ENCODE measurements at places on chromosomes 1 and 21. TPM values are rescaled to one million over a fixed set of nuclear protein-coding genes. Genes with fewer than 3 reads are reported as not detected.
A peak's percentile ranks its signal among the peaks of the same experiment; 100 is the strongest.

DNA sequence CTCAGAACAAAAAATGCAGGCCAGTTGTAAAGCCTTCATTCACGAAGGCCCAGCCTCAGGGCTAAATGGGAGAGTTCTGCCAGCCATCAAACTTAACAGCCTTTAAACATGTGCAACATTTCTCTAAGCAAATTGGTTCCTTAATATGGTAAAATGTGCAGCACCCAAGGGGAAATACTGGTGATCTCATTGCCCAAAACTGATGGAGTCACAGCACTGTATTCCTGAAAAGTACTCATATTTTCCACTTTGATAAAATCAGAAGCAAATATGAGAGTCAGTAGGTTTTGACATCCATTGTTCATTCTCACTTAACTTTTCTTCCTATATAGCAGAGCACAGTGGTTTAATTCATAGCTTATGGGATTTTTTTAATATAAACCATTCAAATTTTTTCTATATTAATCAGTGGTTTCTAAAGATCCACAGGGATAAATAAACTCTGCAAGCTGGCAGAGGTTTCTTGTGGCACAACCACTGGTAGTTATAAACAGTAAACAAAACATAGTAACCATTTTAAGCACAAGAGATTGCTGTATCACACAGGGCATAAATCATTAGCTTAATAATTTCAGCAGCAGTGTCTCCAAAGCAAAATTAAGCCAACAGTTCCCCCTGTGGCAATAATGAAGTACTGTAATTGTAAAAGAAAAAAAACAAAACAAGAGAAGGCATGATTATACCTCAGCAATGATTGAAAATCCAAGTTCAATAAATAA lies 106.9 kb upstream of the LYPLAL1 start:
- DNase-seq, result peak; percentile 88

GRCh38 chr1:17920881-17921640 lies 165.9 kb downstream of the ACTL8 start:
- no peak for DNase-seq

GRCh38 chr1:90768098-90768497 lies 51.0 kb upstream of the BARHL2 start:
- no peak for DNase-seq

DNA sequence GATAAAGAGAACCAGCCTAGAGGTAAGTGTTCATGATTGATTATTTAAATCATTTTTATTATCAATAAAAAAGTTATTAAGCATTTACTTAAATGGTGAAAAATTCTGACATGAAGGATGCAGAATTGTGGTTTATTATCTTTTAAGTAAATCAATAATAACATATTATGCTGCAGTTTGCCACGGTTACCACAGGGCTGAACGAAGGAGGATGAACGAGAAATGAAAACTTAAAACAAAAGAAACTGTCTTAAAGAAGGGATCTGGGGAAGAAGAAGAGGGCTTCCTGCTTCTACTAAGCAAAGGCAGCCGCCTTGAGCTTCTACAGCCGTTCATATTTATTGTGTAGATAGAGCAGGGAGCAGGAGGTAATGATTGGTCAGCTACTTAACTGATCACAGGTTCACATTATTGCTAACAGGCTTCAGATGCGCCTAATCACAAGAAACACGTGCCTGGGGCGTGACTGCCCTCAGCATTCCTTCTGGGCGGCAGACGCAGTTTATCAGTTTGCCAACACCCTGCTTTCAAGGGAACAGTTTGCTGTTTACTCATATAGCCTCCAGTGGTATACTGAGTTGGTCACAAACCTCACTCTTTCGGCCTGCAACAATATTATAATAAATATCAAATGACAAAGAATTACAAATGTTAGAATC lies 5.8 kb upstream of the FNBP1L start:
- peak; percentile 49 for DNase-seq

- DNase-seq, result peak; percentile 61
Observed at GRCh38 chr1:151756291-151756690, 7.0 kb downstream of the MRPL9 start.

DNA sequence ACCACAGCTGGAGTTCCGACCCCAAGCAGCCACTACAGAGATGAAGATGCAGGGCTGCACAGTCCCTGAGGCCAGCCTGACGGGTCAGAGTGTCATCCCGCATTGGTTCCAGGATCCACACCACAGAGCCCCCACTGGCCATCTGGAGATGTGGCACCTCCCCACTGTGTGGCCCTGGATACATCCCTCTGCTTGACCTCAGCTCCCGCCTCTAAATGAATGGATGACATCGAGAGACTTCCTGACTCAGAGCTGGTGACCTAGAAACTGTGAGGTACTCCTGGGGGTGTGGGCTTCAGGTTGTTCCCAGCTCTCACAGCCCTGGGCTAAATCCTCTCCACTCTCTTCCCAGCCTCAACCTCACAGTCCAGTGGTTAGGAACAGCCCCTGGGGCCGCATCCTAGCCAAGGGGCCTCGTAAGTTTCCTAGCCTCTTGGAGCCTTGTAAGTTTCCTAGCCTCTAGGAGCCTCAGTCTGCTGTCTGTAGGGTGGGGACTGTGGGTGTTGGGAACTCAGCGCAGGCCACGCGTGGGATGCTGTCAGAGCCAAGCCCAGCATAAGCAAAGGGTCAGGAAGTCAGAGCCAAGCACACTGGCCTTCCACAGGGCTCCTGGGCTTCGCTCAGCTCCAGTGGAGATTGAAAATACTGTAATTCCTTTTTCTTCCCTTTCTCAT lies 87.5 kb upstream of the RUNX3 start:
- peak; percentile 64 for DNase-seq

DNA sequence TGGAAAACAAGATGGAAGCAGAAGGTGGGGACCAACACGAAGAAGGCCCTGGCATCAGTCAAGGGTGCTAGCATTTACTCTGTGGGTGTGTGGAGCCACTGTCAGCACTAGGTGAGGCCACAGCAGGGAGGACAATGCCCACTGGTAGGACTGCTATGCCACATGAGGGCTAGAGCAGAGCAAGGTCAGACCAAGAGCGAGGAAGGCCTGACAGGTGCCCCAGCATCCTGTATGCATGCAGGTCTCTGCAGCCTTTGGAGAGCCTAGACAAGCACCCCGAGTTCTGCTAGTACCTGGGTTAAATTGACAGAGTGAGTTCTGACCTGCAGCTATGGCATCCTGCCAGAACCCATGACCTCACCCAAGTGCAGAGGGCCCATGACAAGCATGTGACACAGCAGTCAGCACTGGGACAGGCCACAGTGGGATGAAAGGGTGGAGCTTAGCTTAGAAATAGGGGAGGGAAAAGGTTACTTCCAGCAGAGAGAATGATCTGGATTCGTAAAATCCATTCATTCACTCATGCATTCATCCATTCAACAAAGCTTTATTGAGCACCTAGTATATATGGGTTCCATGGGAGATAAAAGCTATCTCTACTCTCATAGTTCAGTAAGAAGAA lies 9.0 kb upstream of the CSF1 start:
- DNase-seq, result peak; percentile 67

- no peak for DNase-seq
Observed at GRCh38 chr1:237894131-237894530, 3.4 kb upstream of the ZP4 start.

GRCh38 chr1:51302270-51302669 lies 28.1 kb downstream of the TTC39A start:
- no peak for DNase-seq

GRCh38 chr1:80401757-80402156 lies 1395.2 kb upstream of the ADGRL4 start:
- DNase-seq, result no peak

DNA sequence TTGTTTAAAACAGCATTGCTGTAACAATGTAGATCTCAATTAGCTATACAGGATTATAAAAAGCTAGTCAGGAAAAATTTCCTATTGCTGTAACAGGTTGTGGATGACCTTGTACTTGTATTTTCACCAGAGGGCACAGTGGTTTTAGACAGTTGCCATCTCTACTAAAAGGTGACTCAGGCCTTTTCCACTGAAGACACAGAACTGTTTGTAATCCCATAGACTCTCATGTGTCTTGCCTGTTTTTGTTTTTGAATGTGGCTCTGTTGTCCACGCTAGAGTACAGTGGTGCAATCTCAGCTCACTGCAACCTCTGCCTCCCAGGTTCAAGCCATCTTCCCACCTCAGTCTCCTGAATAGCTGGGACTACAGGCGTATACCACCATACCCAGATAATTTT lies 5.9 kb downstream of the MTFR1L start:
- DNase-seq, result no peak

GRCh38 chr1:174964972-174965361 lies 34.8 kb upstream of the CACYBP start:
- DNase-seq, result no peak

DNA sequence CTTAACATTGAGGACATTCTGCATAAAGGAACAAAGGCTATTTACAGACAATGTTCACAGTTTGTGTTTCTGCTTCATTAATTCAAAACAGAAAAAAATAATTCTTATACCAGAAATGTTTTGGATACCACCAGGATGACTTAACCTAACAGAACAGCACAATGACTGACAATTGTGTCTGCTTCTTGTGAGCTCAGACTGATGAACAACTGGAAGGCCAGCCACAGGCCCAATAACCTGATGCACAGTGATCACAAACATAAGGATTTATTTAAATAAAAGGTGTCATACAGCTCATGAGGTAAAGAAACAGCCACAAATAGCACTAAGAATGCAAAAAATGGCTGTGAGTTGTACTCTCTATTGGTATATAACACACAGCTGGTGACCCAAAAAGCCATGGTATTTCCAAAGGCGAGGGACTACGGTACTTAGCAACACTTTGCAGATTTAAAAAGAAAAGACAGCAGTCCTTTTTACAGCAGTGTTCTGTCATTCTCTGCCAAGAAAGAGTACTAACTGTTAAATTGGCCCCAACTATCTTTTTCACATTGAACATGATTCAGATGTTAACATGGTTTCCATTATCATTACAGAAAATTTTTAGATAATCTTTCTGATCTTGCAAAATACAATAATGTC lies 32.1 kb upstream of the DDAH1 start:
- peak; percentile 12 for DNase-seq

DNA sequence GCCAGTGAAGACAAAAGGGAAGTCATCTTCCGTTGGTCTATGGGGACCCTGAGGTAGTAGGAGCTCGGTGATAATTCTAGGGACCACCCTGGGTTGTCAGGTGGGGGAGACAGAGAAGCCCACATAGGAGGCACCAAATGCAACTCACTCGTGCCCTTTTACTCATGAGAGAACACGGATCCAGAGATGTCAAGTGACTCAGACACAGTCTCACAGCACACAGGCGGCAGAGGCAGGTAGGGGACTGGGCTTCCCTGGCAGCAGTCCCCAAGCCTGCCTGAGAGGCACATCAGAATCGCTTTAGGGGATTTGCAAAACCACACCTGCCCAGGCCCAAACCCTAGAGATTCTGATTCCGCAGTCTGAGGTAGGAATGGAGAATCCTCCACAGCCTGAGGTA lies 31.3 kb upstream of the RUNX3 start:
- DNase-seq, result no peak

- DNase-seq, result no peak
Observed at GRCh38 chr1:204441558-204441957, 29.9 kb upstream of the PPP1R15B start.

DNA sequence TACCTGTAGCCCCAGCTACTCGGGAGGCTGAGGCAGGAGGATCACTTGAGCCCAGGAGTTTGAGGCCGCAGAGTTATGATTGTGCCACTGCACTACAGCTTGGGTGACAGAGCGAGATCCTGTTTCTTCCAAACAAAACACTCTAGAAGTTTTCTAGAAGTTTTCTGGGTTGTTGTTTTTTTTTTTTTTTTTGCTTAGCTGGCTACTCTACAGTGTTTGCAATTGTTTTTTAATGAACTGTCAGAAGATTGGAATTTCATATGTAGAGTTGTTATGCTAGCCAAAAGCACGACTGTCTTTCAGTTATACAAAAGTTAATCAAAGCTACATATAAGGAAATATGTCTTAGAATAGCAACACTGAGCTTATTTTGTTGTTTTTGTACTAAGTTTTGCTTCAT lies 30.9 kb upstream of the NEXN start:
- no peak for DNase-seq

- no peak for DNase-seq
Observed at GRCh38 chr1:110620250-110620615, 14.1 kb upstream of the KCNA2 start.

DNA sequence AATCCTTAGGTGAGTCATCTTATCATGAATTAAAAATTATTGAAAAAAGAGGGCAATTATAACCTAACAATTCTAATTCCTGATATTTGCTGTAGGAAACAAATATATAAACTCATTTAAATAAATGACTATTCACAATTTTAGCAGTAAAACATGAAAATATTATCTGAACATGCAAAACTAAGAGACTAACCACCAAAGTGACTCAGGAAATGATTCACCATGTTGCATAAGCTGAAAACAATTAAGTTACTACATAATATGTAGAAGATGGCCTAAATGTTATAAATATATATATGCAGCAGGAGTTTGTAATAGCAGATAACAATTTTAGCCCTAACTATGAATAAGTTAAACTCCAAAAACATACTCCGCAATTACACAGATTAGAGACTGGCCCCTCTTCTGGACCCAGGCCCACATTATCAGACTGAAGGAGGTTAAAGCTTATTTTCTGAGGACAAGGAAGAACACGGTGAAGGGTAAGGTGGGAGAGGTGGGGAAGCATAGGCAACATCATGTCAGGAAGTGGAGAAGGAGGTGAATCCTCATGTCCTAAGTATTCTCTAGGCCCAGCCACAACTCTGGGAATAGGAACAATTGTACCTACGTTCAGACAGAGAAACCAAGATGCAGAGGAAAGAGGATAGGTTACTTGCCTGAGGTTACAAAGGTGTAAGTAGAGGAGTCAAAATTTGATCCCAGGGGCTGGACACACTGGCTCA lies 15.6 kb upstream of the AIM2 start:
- peak; percentile 71 for DNase-seq

GRCh38 chr1:218811497-218811896 lies 362.2 kb upstream of the LYPLAL1 start:
- DNase-seq, result no peak

DNA sequence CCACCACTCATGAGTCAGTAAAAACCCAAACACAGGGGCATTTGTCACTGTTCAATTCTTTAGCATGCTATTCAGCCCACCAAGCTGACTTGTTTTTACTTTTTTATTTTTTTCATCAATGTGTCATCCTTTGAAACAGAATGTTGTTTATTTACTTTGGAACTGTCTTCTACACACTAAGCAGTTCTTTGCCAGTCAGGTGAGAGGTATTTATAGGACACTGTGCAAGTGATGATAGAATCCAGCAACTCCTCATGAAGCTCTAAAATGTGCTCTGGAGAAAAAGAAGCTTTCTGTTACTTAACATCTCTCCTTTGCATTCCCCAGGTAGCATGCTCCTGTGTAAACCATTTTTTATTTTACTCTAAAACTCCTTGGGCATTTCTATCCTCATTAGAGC lies 582.0 kb upstream of the TMPRSS15 start:
- DNase-seq, result no peak

- no peak for DNase-seq
Observed at GRCh38 chr1:116989835-116990234, 11.7 kb upstream of the CD101 start.

- no peak for DNase-seq
Observed at GRCh38 chr1:115261496-115261895, 76.6 kb downstream of the NGF start.

LIN28A gene
- total RNA-seq, result not detected

WDR64 gene
- total RNA-seq, result not detected

IGSF3 gene
- total RNA-seq, result 47.9 TPM

FCAMR gene
- total RNA-seq, result 3.6 TPM

THEMIS2 gene
- total RNA-seq, result 9.3 TPM

SAMD11 gene
- total RNA-seq, result 20.1 TPM

NHLH1 gene
- total RNA-seq, result 0.05 TPM

LRP8 gene
- 18.9 TPM for total RNA-seq

Measured in renal cortical epithelial cell (primary cell).